ENCODE measurements at places on chromosomes 3 and 15.

DNA sequence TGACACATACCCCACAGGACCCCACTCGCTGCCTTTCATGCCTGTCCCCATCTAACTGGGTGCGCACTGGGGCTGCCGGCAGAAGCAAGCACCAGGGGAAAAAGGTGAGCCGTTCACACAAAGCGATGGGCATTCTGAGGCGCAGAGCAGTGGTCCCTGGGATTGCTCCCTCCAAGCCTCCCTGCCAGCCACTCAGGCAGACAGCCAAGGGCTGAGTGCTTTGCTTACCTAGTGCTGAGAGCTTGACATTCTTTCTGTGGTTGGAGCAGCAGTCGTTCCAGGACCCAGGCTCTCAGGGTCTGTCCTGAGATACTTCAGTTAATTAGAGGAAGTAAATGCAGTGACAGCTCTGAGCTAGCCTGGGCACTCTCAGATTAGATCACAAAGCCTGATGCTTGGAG lies 5.7 kb downstream of the ESYT3 start:
- no peak for DNase-seq

DNA sequence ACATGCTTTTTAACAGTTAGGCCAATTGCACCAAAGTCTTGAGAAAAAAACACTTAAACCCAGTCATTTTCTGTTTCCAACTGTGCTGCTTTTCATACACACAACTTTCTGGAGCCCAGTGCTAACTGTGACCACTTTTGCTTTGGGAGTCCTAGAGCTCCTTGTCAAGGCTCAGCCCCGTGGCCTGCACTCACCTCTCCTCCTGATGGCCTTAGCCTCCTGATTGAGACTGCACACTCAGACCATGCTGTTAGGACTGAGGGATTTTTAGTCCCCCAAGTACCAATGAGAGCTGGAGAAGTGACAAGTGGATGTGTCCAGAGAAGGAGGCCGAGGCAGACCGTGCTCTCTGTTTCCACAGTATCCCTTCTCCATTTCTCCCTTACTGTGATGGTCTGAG lies 15.2 kb upstream of the RARRES1 start:
- no peak for DNase-seq

DNA sequence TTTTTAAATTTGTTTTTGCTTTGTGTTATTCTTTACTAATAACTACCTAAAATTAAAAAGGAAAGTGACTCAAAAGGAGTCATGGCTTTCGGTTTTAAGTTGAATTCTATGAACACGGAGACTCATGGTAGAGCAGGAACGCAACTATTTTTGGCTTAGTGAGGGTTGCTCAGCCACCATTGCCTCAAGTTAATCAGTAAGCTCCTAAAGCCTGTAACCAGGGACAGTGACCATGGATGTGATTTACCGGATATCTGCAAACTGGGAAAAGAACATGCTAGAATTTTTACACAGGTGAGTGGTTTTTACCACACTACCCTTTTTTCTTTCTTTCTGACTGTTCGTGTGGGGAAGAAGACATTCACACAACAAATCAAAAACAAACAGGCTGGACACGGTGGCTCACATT lies 11.8 kb downstream of the SLC12A8 start:
- DNase-seq: no peak

DNA sequence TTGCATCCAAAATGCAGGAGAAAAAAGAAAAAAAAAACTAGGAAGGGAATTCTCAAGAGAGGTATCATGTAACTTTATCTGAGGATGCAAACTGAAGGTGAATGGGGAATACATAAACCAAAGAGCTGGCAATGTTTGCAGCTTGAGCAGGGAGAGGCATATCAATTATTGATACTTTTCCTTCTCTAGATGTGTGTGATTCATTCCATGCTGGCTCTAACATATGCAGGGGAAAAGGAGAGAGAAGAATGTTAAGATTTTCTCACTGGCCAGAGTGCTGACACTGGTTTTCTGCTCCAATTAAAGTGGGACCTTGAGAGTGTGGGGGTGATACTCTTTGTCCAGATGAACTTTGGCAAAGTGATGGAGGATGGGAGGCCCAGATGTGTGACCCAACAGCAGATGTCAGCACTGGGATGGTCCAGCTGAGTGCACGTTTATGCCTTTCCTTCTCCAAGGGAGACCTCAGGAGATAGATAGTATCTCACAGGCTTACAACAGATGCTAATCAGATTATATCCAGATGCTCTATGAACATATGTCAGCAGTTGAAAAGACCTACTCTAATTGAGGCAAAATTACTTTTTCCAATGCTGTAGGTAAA lies 50.0 kb upstream of the PSMD6 start:
- DNase-seq: no peak

- DNase-seq: no peak
Observed at GRCh38 chr3:191357909-191358308, 27.6 kb upstream of the UTS2B start.

DNA sequence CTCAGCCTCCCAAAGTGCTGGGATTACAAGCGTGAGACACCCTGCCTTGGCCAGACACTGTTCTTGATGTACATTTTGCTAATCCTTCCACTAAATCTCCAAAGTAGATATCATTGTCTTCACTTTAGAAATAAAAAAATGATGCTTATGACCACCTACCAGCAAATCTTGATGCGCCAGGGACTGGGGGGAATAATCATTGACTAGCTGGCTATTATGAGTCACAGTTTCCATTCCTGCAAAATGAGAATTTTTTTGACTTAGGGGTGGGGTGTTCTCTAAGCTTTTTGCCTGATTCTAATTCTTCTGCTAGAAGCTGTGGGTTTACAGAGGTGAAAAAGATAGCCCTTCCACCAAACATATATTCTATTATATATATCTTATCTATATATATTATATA lies 17.1 kb upstream of the RFC4 start:
- DNase-seq: no peak

DNA sequence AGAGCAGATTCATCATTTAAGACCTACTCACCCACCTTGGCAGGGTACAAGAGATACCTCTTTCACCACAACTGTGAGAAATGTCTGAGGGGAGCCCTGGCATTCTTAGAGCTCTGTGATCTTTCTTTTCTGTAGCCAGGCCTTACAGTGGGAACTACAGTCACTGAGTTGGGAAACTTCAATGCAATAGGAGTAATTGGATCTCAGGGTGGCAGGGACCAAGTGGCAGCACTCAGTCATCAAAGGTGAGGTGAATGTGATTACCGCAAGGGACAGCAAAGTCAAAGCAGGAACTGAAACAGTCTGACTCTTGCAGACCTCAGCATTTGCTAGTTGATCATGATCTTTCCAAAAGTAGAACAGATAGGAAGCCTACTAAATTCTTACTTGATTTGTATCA lies 7.2 kb upstream of the MCF2L2 start:
- no peak for DNase-seq

- no peak for DNase-seq
Observed at GRCh38 chr3:124747111-124747981, 17.1 kb downstream of the UMPS start.

GRCh38 chr3:140122183-140122582 lies 187.2 kb downstream of the CLSTN2 start:
- DNase-seq: no peak

DNA sequence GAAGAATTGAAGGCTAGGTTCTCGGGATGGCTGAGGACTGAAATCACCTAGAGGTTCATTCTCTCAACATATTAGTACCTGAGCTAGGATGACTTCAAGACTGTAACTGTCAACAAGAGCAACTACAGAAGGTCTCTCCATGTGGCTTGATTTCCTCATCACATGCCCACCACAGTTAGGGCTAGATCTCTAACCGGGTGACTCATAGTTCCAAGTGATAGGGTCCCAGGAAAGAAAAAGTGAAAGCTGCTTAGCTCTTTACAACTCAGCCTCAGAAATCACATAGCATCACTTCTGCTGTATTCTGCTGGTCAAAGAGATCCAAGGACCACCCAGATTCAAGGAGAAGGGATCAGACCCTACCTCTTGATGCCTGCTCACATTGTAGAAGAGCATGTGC lies 165.4 kb upstream of the AGTR1 start:
- DNase-seq: no peak

- DNase-seq: no peak
Observed at GRCh38 chr15:72859757-72860145, 76.2 kb upstream of the ADPGK start.

- DNase-seq: no peak
Observed at GRCh38 chr3:128546646-128547045, 53.6 kb upstream of the GATA2 start.

DNA sequence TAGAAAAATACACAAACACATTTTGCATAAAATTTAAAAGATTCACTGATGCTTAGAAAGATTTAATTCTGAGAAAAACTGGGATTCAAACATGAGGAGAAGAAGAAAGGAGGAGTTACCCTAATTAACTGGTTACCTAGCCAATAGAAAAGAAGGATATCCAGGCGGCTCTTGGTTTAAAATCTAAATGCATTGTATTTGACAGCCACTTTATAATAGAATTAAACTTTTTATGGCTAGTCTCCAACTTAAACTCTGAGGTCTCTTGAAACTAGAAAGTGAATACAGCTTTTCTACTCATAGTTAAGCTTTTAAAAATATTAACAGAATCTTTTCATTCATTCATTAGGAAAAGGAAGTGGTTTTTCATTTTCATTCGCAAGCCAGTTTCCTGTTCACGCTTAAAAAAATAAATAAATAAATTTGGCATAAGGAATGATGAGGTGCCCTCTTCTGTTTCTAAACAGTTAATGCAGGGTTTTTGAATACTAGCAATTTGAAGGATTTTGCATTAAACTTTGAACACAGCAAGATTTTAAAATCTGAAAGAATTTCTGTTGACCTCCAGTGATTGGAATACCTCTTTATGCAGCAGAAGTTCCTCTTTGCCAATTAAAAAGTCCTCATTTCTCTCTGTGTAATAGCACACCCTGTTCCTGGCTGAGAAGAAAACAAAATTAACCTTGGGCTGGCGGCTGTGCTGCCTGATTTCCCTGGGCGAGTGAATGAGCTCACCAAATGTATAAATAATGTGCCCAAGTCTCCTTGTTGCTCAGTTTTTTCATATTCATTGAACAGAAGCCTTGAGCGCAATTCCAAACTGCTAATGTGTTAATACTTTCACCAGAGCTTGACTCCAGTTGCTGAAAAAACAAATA lies 105.1 kb downstream of the ZMAT3 start:
- no peak for DNase-seq

DNA sequence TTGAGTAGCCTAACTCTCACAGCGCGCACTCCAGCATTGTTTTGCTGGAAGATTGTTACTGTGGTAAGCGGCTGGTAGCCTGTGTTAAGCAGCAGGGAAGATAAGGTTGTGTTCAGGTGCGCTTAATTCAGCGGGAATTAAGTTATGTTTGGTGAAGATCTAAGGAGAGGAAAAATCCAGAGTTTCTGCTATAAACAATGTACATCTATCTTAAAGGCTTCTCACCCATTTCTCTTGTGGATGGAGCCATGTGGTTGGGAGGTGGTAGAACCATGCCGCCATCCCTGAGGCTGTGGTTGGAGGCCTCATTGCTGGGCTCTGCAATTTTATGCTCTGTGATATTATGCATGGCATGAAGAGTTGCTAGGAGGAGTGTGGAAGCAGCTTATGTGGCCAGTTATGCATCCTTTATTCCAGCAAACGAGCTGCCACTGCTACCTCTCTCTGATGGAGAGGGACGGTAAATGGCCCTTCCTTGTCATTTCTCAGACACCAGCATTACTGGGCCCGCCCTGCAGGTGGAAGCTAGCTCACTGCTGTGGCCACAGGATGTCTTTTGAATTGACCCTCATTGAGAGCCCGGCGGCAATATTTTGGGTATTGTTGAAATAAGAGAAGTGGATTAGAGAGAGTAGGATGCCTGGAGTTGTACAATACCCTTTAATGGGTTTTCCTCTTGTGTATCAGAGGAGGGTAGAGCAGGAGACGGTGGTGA lies 1.3 kb downstream of the MINAR1 start:
- DNase-seq: no peak

DNA sequence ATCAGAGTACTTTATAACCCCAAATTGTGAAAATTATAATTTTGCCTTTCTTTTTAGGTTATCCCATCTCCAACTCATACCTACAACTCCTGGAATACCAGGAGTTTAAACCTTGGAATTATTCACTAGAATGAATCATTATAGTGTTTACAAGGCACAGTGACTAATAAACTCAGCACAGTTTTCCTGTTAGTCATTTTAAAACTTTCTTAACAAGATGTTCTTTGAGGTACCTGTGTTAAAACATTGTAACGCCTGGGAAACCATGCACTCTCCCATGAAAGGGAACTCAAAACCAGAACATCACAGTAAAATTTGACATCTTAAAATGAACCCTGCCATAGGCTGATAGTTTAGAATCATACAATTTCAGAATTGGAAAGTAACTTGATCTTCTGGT lies 132.4 kb upstream of the OSTN start:
- DNase-seq: no peak

GRCh38 chr3:157718800-157719199 lies 215.6 kb upstream of the VEPH1 start:
- no peak for DNase-seq

DNA sequence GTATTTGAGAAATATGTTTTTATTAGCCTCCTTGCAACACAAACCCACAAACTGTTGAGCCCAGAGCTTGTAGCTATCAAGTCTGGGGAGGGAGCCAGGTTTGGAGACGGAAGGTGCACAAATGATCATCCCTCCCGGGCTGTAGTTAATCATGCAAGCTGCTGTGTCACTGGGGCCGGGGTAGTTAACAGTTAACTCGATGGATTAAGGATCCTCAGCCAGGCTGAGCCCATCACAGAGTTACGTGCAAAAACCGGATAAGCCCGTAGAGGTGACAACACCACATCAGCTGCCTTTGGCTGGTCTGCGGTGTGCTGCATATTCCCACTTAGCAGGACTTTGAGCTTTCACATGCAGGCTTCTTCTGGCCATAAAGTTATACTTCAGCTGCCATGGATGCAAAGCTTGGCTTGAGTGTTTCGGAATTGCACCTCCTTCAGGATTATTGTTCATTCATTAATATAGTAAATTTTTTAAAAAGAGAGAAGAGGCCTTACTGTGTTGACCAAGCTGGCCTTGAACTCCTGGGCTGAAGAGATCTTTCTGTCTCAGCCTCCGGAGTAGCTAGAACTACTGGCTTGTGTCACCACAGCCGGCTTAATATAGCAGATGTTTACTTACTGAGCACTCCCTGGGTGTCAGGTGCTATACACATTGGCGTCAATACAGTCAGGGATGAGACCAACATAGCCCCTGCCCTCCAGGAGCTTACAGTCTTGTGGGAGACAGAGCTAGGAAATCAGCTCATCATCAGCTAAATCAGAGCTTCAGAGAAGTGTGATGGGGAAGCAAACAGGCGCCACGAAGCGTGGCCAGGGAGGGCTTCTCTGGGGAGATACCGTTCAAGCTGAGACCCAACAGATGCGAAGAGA lies 226.8 kb upstream of the BHLHE40 start:
- DNase-seq: no peak

- no peak for DNase-seq
Observed at GRCh38 chr15:58138106-58138505, at the start of gene AQP9. Gene AQP9, plus strand, starts transcription at chr15:58138381. Its CDS starts 185 bp downstream, at chr15:58138566.

GRCh38 chr3:62600033-62600432 lies 226.7 kb upstream of the FEZF2 start:
- peak; percentile 61 for DNase-seq
